Fibroblast of mammary gland (primary cell): ENCODE measurements at places on chromosomes 3 and 15.

GRCh38 chr3:186360779-186361178 is 1.3 kb downstream of the DGKG start:
- DNase-seq: no peak

- DNase-seq: peak; percentile 59
Measured at GRCh38 chr3:42831321-42831713, 22.1 kb downstream of the ACKR2 start.

DNA sequence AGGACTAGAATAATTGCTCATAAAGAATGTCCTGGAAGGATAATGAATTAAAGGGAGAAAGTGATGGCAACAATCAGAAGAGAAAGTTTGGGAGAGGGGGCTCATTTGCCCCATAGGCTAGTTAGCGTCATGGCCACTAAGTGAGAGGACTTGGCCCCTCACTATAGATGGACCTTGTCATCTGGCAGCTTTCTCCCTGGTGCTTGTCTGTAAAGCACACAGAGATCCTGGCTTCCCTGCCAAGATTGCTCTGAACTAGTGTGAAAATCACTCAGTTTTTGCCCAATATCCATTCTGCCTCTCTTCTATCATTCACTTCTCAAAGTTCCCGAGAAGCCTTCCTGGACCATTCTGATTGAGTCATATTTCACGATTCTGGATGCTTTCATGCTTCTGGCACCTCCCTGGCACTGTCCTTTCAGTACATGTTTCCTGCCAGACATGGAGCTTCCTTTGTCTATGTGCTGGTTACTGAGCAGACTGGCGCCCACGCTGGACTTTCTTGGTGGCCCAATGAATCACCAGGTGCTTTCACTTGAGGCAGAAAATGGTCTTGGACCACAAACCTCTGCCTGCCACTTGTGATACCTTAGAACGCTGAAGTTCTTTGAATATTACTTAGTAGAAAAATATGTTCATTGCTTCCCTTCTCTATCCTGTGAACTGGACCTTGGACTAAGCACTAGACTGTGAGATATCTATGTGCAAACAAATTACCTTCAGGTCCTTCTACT is 709.6 kb upstream of the CFAP20DC start:
- peak; percentile 18 for DNase-seq

DNA sequence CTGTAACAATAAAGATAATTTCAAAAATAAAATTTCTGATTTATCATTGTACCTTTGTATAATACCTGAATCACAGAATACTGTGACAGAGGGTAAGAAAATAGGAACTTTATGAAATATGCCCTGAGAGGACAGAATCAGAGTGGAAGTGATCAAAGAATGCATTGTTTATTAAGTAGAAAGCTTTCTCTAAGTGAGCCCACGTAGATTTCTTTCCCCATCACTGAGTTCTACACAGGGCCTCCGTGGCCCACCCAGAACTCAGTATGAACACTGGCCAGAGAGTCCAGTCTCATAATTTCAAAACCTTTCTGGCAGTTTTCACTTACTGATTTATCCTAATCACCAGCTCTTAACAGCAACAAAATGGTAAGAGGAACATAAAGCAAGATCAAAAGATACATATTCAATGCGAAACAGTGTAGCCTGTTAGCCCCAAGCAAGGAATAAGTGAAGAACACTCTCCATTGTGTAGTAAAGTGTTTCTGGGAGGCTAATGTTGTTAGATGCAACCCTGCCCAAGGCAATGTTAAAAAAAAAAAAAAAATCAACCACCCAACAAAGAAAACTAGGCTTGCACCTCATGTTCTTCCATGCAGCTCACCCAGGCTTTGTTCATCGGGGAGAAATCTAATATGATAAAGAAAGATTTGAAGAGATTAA is 341.3 kb downstream of the LSAMP start:
- DNase-seq: no peak

GRCh38 chr3:125634336-125634950 is 39.1 kb upstream of the OSBPL11 start:
- no peak for DNase-seq

DNA sequence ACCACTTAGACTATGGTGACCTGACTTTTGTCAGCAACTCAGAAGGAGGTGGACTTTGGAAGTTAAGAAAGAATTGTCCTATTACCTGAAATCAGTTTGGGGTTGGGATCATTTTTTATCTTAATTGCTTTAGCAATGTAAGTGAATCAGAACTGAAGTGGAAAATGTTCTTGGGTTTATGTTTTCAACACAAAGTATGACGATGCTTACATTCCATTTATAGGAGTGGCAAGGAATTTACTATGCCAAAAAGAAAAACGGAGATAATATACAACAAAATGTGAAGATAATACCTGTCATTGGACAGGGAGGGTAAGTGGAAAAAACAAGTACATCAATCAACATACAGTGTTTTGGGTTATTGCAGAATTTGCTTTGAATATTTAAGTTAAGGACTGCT is 116.1 kb downstream of the PDE8A start:
- DNase-seq: no peak

DNA sequence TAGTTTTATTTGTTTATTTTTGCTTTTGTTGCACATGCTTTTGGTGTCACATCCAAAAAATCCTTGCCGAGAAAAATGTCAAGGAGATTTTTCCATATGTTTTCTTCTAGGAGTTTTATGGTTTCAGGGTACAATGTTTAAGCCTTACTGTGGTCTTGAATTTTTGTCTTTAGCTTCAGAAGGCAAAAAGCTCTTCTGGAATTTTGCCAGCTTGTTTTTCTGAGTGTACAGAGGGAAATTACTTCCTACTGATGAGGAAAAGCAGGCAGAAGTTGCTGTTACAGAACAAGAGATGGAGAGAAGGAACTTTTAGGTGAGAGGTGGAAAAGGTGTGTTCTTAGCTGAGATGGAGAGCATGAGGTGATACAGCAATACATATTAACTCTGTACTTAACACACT is 59.6 kb downstream of the UBE2E2 start:
- DNase-seq: no peak

GRCh38 chr3:127549826-127550467 is 40.6 kb downstream of the TPRA1 start:
- no peak for DNase-seq

DNA sequence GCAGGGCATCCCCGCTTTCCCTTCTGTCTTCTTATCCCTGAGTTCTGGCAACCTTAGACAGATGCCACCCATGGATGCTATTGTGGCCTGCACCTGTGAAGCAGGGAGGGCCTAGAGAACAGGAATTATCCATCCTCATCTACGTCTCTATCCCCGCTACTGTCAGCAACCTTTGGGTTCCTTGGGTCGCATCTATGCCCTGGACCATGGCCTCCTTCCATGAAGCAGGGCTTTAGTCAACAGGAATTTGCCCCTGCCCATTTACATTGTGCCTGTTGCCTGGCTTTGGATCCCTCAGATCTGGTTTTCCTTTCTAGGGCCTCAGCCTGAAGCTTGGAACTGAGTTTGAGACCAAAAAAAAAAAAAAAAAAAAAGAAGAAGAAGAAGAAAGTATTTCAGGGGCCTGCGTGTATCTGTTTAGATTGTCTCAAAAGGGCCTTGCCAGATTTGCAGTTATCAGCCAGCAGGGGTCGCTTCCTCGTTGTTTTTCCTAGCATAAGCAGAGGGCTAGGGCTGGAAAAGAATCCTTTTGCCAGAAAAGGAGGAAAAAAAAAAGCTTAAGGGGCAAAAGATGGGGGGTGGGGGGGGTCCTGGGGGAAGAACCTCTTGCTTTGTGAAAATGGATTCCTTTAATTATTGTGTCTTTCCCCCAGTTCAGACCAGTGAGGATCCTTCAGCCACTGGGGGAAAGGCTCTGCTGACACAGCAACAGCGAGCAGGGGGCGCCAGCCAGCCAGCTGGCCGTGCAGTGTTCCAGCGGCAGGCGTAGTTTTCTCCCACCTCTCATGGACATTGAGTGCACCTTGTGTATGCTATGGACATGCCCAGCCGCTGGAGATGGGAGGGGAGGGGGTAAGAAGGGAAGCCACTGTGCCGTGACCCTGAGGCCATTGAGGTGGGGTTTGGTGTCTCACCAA is 65.7 kb upstream of the ALDH1L1 start:
- DNase-seq: peak; percentile 68

- peak; percentile 36 for DNase-seq
Measured at GRCh38 chr3:102530415-102531181, 95.8 kb downstream of the ZPLD1 start.

DNA sequence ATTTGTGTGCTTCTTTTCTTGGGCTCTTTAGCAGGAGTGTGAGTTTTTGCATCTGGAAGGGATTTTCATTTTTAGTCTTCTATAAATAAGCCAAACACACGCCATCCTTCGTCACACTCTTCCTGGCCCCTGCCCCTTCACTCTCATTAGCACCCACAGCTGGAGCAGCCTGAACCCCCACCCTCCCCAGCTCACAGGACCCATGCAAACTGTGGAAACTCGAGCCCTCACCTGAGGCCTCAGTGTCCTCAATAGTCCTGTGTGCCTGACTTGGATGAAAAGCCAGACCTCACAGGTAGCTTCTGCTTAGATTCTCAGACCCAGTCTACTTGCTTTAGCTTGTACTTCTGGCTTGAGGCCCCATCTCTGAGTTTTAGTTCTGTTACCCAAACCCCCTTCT is 167.9 kb downstream of the MTHFS start:
- no peak for DNase-seq

DNA sequence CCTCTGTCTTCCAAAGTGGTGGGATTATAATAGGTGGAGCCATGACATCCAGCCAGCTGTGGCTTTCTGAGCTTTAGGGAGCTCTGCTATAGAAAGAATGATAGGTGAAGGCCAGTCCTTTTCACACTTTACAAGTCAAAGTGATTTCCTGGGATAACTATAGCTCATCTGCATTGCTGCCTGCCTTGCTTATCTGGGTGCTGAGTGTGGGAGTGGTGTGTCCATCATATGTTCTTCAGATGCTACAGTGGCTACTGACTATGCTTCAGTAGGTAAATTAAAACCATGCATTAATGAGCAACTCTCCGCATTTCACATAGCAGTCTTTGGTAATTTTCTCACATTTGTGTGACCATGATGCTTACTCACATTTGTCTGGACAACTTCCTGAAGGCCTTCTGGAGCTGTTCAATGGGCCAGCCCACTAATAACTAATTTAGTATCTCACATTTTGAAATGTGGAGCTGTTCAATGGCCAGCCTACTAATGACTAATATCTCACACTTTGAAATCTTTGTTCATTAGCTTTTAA is 23.4 kb downstream of the RHOA start:
- peak; percentile 25 for DNase-seq

DNA sequence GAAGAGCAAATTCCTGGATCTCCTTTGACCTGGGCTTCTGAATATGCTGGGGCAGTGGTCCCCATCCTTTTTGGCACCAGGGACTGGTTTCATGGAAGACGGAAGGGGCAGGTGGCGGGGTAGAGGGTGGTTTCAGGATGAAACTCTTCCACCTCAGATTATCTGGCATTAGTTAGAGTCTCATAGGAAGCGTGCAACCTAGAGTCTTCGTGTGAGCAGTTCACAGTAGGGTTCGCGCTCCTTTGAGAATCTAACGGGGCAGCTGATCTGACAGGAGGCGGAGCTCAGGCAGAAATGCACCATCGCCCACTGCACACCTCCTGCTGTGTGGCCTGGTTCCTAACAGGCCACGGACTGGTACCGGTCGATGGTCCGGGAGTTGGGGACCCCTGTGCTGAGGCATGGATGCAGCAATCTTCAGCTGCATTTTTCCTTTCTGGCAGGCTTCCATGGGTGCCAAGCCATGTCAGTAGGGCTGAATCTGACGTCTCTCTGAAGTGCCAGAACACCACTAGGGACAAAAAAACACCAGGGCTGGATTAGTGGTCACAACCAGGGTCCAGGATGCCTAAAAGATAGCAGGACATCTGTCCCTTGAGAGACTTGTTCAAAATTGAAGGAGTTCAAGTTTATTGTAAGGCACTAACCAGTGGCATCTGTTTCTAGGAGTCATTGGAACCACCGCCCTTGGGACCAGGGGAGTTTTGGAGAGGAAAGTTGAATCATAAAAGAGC is 8.4 kb upstream of the GOLGB1 start:
- DNase-seq: no peak

GRCh38 chr3:120071259-120071658 is 23.0 kb downstream of the GSK3B start:
- no peak for DNase-seq

GRCh38 chr3:42654331-42655201 is 1.1 kb downstream of the ZBTB47 start:
- DNase-seq: peak; percentile 53

GRCh38 chr3:146577662-146578061 is 27.5 kb downstream of the PLSCR5 start:
- DNase-seq: peak; percentile 79

DNA sequence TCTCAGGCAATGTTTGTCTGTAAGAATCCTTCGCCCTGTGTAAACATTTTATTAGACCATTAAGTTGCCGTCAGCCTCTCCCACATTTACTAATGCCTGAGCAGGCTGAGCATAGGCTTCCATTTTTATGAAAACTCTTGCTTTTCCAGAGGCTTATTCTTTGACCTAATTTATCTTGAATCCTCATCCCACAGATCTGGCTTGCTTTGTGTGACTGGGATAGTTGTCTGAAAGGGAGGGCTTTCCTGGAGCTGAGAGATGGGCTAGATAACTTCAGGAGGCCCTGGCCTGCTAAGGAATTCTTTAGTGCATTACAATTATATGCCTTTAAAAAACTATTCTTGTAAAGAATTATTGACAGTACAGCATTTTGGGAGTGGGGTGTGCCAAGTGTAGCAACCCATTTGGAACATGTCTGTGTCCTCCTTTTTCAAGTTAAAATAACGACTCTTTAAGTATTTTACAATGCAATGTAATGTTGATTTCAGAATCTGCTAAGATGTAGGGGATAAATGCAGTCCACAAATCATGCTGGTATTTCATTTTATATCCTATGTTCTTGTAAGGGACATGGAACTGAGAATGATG is 52.4 kb downstream of the EEFSEC start:
- no peak for DNase-seq

DNA sequence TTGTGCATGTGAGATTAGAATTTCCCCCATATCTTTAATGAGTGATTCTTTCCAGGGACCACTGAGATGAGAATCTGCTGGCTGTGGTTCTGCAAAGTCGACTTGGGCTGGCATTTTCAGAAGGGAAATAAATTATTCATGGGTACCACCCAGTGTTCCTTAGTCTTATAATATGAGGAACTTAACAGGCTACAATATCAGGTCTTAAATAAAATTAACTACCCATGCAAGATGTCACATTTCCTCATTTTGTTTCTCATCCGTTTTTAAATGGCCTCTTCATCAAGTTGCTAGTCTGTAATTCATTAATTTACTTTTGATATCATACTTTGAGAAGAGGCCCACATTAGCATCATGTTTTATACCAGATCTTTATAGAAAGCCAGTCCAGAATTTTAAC is 58.3 kb upstream of the SKOR1 start:
- DNase-seq: no peak
